ENCODE measurements at places on chromosomes 3 and 15. TPM values are rescaled to one million over a fixed set of nuclear protein-coding genes. Genes with fewer than 3 reads are reported as not detected.
A peak's percentile ranks its signal among the peaks of the same experiment; 100 is the strongest.

DNA sequence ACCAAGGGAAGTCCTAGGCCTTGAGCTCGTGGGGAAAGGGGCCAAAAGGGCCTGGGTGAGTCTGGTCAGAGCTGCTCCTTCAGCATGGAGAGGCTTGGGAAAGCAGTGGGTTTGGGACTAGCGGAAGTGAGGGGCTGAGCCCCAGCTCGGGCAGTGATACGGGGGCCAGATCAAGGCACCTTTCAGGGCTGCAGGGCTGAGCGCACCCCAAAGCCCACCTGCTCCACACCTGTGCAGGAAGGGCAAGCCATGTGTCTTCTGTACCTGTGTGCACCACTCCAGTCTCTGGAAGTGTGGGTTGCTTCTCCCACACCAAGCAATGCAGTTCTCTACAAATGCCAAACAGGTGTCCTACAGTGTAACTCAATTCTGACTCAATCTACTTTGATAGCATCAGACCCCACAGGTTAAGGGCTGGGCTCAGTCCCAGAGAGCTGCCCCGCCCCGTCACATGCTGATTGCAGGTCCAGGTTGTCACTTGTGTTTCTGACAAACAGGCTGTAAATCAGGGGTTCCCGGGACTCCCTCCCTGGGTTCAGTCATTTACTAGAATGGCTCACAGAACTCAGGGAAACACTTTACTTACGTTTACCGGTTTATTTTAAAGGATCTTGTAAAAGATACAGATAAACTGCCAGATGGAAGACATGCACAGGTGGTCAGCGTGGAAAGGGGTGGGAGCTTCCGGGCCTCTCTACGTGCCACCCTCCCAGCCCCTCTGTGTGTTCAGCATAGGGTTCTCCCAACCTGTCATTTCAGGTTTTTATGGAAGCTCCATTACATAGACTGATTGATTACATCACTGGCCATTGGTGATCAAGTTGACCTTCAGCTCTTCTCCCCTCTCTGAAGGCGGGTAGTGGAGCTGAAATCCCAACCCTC, 28.8 kb upstream of the KLF13 start:
- no peaks in the 10 kb centered on the region for H3K4me1 ChIP-seq
- no peaks in the 10 kb centered on the region for H3K27me3 ChIP-seq
- H3K4me3 ChIP-seq, result no peak overlapping the region
- H3K36me3 ChIP-seq, result no peaks in the 10 kb centered on the region

DNA sequence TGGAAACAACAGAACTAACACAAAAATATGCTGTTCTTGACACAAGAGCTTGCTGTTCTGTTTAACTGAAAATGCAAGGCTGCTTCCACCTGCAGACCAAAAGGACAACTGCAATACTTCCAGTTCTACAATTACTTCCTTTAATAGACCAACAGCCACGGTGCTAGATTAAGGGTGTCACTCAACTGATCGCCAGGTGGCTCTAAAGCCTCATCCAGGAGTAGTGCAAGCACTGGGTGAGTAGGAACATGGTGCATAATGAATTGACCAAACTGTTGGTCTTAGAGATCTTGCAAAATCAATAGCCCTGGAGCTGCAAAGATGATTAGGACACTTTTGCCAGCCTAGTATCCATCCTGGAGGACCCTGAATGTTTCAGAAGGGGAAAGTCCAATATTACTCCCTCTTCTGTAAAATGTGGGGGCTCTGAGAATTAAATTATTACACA, 3.6 kb upstream of the CLDN16 start:
- H3K4me3 ChIP-seq, result no peak overlapping the region
- H3K27ac ChIP-seq, result peak overlapping the region; percentile 34
- peak; percentile 89 for DNase-seq
- H3K36me3 ChIP-seq, result peaks cover 13% of the 10 kb centered on the region
- peaks cover 64% of the 10 kb centered on the region for H3K4me1 ChIP-seq
- H3K27me3 ChIP-seq, result no peaks in the 10 kb centered on the region

GRCh38 chr15:83515164-83515563, 68.0 kb downstream of the SH3GL3 start:
- no peaks in the 10 kb centered on the region for H3K36me3 ChIP-seq
- DNase-seq, result no peak
- H3K27me3 ChIP-seq, result peaks cover 66% of the 10 kb centered on the region
- no peak overlapping the region for H3K4me3 ChIP-seq
- H3K27ac ChIP-seq, result no peak overlapping the region

DNA sequence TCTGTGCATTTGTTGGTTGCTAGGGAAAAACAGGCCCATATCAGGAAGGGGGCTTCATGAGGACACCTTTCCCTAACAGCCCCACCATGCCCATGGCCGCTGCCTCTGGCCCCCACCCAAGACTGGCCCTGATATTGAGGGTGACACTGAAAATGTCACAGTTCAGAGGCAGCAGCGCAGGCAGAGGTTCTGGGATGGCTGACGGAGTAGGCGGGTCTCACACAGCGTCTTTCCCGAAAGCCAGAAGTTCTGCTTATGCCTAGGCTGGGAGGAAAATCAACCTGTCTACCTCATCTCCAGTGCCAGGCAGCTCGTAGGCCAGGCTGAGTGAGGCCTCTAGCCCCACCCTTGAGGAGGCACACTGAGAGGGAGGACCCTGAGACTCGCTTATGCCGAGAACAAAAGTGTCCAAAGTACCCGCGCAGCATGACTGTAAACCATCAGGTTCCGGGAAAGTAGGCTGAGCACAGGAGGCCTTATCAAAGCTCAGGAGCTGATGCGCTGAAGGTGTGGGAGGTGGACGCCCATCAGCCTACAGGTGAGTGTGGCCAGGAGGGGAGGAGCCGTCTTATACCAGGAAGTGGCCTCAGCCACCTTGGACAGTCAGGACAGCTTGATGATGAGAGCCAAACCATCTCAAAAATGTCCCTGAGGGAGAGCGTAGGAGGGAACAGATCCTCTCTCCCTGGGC, 27.5 kb downstream of the GRAMD2A start:
- peaks cover 13% of the 10 kb centered on the region for H3K27me3 ChIP-seq
- H3K36me3 ChIP-seq, result peaks cover 10% of the 10 kb centered on the region
- no peak overlapping the region for H3K4me3 ChIP-seq

GRCh38 chr3:54982807-54983206, 54.9 kb upstream of the LRTM1 start:
- no peaks in the 10 kb centered on the region for H3K36me3 ChIP-seq
- no peaks in the 10 kb centered on the region for H3K4me1 ChIP-seq
- no peak overlapping the region for H3K27ac ChIP-seq
- no peaks in the 10 kb centered on the region for H3K27me3 ChIP-seq

DNA sequence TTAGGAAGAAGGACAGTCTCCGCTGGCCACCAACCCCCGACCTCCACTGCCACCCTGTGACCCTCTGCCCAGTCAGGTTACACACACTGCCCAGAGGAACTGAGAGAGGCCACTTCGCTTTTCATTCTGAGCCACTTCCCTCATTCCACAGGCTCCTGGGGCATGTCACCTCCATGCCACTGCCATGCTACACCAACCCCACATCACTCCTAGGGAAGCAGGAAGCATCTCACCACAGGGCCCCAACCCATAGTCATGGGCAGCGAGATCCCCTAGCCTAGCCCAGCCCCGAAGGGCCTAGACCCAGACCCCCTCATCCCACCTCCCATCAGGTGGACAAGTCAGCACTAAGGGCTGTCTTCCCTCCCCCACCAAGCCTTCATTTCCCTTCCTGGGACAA, 1.4 kb downstream of the PLCB2 start:
- H3K27me3 ChIP-seq, result no peaks in the 10 kb centered on the region
- no peak for DNase-seq
- peaks cover 12% of the 10 kb centered on the region for H3K36me3 ChIP-seq
- peak overlapping the region; percentile 63 for H3K4me3 ChIP-seq

Gene BAHD1
- 17.2 TPM for total RNA-seq

Gene THBS1
- total RNA-seq, result 199 TPM

Gene MAGI1
- total RNA-seq, result 76.4 TPM

Gene LXN
- 42.8 TPM for total RNA-seq

Gene ATP2B2
- not detected for total RNA-seq

Gene HDC
- not detected for total RNA-seq

Gene MORC1
- not detected for total RNA-seq
